ENCODE measurements at places on chromosomes 13 and 19.

DNA sequence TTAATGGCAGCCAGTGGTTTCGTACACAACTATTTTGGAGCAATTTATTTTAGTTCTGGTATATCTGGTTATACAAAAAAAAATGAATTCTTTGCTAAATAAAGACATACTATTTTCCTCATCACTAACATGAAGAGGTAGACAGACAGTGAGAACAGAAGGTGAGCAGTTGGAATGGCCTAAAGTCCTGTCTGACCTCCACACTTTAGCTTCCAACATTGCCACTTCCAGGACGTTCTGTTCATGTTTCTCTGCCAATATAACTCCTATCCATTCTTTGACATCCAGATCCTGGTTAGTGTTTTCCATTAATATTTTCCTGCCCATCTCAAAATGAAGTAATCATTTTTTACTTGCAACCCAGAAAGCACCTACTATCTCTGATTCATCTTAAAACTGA lies 112.9 kb upstream of the FRY start:
- no peak for DNase-seq

GRCh38 chr13:64917566-64917965 lies 2312.6 kb downstream of the PCDH9 start:
- no peak for DNase-seq

DNA sequence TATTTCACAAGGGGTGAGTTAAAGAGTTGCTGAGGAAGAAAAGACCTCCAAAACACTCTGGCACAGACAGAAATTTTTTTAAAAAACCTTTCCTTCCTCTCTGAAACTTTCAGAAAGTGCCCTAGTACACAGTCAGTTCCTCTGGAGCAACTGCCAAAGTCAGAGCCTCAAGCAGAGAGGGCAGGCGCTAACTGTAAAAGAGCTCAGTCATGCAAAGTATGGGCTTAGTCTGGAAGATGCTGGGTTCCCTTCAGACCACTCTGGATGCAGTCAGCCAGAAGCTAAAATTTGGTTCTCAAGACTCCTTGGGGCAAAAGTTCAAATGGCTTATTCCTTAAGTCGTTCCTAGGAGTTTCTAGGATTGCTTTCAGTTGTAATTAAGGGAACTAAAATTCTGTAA lies 671.6 kb downstream of the PCDH9 start:
- no peak for DNase-seq

- no peak for DNase-seq
Measured at GRCh38 chr13:77300176-77301037, 26.5 kb downstream of the MYCBP2 start.

DNA sequence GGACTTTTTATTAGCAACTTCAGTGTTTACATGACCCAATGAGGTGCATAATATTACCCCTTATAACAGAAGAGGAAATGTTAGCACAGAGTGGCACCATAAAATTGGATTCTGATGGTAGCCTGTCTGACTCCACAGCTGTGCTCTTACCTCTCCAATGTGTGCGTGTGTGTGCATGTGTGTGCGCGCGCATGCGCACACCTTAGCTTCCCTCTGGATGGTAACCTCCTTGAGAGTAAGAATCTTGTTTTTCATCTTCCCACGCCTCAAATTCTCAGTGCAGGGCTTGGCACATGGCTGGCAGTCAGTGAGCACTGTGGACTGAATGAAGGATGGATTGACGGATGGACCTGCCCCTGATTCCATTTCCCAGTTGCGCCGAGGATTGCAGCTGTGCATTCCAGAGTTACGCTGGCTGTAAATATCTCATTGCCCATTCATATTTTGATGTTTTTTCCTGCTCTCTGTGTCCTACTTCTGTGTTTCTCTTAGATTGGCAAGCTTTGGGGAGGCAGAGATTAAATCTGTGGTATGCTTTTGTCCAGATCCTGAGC lies 99.2 kb upstream of the WASF3 start:
- DNase-seq = no peak

DNA sequence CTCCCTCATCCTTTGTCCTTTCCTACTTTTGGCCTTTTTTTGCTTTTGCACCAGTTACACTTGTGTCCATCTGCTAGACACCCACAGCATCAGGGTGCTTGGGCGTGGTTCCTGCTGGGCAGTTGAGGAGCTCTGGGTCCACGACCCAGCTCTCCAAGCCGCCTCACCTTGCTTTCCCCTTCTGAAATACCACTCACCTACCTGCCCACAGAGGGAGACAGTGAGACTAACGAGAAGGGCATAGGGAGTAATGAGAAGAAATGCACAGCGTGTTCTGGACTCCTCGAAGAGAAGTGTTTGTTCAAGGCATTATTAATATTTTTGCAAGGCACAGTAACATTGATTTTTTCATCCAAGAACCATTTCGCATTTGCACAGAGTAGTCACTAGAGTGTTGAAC lies 92.9 kb downstream of the DNAJC15 start:
- no peak for DNase-seq

DNA sequence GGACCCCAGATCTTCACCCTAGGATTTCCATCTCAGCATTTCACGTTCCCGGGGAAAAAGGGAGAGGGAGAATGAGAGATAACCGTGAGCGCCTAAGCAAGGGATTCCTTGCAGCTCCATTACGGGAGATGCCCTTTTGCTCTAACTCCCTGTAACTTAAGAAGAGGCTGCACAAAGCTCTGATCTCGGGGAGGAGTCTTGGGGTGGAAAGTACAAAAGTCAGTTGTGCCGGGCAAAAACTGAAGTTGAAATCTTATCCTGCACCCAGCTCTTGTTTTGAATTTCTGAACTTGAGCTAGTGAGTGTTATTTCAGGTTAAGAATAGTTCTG lies 256.4 kb upstream of the SOX21 start:
- DNase-seq = no peak

- DNase-seq = no peak
Measured at GRCh38 chr13:48939728-48940127, 36.0 kb upstream of the FNDC3A start.

DNA sequence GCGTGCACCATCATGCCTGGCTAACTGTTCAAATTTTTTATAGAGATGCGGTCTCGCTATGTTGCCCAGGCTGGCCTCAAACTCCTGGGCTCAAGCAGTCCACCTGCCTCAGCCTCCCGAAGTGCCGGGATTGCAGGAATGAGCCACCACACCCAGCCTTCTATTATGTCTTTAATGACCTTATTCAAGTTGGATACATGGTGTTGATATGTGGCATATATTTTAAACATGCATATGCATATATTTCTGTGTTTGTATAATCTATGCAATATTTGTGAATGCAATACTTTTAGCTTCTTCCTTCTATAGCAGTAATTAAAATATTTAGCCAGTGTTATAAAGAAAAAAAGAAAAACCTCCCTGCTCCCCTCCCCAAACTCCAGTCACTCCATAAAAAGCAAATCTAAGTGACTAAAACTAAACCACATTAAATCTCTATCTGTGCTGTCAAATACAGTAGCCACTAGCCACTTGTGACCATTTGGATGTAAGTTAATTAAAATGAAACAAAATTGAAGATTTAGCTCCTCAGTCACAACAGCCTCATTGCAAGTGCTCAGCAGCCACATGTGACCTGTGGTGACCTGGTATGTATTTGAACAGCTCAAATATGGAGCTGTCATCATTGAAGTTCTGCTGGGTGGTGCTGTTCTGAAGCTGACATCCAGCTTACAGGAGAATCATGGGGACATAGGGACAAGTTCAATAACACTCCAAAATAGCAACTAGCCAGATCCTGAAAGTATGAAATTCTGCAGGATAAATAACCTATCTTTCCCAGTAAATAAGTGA lies 27.4 kb downstream of the FCGBP start:
- DNase-seq = no peak

DNA sequence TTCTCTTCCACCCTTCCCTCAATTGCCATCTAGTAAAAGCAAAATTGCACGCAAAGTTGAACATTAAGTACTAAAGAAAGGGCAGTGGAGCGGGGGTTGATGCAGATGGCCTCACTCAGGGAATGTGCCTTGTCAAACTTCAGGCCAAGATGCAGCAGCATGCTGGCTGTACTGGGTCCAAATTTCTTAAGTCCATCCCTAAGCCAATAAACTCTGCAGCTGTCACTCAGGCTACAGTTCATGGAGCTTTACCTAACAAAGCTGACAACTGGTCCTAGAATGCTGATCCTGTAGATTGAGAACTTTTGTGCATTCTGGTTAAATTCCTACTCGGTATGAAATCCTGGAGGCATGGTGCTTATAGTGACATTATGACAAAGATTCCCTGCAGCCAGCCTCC lies 88.4 kb downstream of the FOXO1 start:
- no peak for DNase-seq

DNA sequence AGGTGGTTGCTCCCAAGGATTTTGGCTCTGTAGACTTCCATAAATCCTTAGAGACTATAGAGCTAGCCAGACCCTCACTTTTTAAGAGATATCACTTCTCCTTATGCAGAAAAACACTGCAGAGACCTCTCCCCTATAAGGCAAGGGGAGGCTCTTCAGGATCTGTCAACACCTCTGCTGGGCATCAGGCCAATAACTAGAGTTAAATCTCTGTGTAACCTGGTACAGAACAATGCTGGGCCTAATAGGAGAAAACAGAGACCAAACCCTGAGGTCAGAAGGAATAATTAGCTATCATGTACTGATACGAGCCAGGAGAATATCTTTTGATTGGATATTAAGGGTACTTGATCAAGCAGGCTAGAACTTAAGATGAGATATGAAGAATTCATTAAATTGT lies 358.5 kb downstream of the TBC1D4 start:
- no peak for DNase-seq

DNA sequence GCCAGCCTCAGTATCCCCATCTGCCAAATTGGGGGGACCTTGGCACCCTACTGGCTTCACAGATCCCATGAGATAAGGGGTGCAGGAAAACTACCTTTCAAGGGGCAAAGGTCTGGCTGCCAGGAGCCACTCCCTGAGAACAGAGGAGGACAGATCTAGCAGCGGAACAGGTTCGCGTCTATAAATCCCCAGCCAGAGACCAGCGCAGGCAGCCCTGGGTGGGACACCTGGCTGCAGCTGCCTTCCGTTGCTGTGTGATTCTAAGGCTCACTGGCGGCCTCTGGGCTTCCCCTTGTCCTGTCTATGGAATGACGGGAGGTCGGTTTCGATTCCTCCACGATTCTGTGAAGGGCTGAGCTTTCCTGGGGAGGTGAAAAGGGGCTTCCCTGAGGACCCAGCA lies 7.3 kb downstream of the RELB start:
- DNase-seq = no peak

DNA sequence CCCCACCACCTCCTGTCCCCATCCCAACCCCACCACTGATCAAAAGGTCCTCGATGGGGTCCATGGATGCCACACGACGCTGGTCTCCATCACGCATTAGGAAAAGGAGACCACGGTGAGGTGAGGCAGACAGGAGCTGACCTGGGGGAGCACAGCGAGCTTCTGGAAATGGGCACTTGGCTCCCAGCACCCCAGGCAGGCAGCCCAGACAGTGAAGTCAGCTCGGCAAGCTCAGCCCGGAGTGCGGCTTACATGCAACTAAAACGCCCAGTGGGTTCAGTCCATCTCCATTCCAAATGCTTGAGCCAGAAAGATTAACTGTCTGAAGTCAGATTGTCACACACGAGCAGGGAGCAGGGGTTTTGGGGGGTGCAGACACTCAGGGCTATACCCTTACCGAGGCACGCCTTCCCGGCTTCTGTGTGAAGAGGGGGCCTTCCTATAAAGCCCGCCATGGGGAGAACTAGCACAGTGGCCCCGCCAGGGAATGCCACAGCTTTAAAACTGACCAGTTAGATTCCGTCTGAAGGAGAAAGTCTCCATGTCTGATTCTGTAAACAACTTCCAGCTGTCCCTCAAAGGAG lies 79.4 kb downstream of the SPACA7 start:
- DNase-seq = no peak

GRCh38 chr13:98507282-98507797 lies 69.6 kb downstream of the STK24 start:
- DNase-seq = no peak

GRCh38 chr13:113364311-113364889 lies 470 bp upstream of the GRTP1 start:
- no peak for DNase-seq

- DNase-seq = no peak
Measured at GRCh38 chr13:28410096-28410495, 84.8 kb downstream of the FLT1 start.

GRCh38 chr19:30235946-30236345 lies 136.2 kb upstream of the ZNF536 start:
- DNase-seq = no peak

GRCh38 chr13:113929628-113930615 lies 44.0 kb downstream of the C13orf46 start:
- DNase-seq = no peak

- DNase-seq = no peak
Measured at GRCh38 chr19:46413262-46414031, at the start of gene CCDC8. CCDC8 (minus strand) TSS chr19:46413564; CDS start chr19:46412810, 754 bp downstream.

DNA sequence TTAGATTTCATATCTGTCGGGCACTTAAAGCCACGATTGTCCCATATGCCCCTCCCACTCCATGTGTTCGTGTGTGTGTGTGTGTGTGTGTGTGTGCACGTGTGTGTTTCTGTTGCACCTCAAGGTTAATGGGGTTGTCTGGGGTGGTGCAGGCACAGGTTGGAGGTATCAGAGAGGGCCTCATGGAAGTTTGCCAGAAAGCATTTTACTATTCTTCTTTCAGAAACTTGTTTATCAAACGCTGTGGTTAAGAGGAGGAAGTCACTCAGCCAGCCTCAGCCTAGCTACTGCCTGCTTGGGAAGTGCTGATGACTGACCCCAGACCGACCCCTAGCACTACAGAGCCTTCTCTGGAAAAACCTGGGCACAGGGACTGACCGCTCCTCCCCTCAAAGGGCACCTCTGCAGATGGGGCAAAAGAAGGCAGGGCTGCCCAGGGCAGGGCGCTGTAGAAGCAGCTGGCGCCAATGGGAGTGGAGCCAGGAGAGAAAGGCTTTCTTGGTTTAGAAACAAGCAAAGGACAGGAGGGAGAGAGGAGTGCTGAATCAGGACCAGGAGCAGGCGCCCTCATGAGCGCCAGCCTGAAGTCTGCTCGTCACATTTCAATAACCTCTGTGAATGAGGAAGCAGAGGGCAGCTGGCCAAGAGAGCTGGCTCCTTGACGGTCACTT lies 3.9 kb downstream of the SIAH3 start:
- peak; percentile 17 for DNase-seq

GRCh38 chr13:28451482-28452217 lies 43.3 kb downstream of the FLT1 start:
- no peak for DNase-seq

- DNase-seq = no peak
Measured at GRCh38 chr13:73873940-73874830, 260.0 kb downstream of the KLF12 start.
